Skin of body (tissue), 3 donors: ENCODE measurements at places on chromosomes 5 and 9. TPM values are rescaled to one million over a fixed set of nuclear protein-coding genes. Genes with fewer than 3 reads are reported as not detected.

The TSSK1B gene
- total RNA-seq = 0.10 TPM

The PCDHB13 gene
- total RNA-seq = 2.9 TPM

The LAMC3 gene
- 8.1 TPM for total RNA-seq

The ZNF366 gene
- 1.1 TPM for total RNA-seq

- DNase-seq = no peak
These were observed 32.1 kb downstream of the MTMR12 start for GRCh38 chr5:32280656-32281081.

GRCh38 chr5:78787783-78788182 is 139.2 kb upstream of the LHFPL2 start:
- peak; percentile 41 for DNase-seq

DNA sequence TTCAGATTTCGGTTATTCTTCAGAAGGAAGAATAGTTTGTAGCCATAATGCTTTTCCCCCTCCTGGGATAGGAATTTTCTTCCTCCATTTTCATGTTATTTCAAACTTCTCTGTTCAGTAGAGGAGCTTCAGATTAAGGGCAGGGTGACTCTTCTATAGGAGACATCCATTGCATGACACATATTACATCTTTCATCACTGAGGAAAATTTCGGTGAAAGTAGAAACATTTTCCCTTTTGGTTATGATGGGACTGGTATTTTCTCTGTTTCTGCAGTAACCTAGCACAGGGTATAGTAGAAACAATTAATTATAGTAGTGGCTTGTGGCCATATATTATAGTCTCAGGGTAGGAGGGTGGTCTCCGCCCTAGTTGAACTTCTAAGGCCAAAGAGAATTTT is 1.1 kb downstream of the IPO11 start:
- no peak for DNase-seq

DNA sequence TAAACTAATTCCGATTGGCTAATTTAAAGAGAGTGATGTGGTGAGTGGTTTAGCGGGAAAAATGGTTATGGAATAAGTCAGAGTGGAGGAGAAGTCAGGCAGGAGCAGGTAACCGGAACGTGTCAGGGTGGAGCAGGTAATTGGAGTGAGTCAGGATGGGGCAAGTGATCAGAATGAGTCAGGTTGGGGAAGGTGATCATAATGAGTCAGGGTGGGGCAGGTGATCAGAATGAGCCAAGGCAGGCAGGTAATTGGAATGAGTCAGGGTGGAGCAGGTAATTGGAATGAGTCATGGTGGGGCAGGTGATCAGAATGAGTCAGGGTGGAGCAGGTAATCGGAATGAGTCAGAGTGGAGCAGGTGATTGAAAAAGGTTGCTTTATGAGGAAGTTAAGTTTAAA is 101.4 kb downstream of the TMEM167A start:
- no peak for DNase-seq

DNA sequence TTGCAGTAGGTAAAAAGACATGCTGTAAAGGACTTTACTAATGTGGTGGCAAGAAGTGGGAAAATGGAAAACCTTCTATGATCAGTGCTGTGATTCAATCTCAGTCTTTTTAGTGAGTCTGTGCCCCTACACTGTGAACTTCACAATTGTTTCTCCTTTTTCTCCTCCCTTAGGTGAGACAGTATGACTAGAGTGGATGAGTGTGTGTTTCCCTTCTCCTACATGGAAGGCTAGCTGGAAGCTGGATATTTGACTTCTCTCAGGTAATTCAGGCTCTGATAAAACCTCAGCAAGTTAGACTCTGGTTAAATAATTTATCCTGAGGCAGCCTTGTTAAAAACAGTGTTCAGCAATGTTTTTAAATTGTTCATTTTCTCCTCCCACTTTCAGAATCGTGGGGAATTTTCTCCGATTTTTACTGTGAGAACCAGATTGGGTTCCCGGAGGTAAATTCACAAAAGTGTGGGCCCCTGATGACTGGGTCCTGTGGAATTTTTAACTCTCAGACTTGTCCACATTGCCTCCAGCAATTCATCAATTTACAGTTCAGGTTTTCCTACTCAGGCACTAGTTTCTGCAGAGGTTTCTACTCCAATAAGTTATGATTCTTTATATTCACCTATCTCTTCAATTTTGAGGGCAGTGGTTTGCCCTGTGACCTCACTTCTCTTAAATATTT is 149.1 kb upstream of the PIK3R1 start:
- DNase-seq = no peak
